ENCODE measurements at places on chromosomes 6 and 20.

- DNase-seq: no peak
These were observed 63.9 kb downstream of the REV3L start for GRCh38 chr6:111418971-111419693.

DNA sequence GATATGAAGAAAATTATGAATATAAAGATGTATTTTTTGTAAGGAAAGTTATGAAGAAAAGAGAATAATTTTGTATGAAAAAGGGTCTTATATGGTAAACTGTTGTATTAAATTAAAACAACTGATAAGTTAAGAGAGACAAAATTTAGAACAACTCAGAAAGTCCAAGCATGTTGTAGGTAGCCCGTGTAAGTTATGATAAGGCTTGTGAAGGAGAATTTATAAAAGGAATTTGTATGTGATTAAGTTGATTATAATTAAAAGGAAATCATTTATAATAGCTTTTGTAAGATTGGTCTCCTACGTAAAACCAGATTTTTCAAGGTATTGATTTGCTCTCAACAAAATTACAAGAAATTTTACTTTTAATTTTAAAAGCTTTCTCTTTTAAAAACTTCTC, 1579.3 kb downstream of the HACE1 start:
- no peak for DNase-seq

DNA sequence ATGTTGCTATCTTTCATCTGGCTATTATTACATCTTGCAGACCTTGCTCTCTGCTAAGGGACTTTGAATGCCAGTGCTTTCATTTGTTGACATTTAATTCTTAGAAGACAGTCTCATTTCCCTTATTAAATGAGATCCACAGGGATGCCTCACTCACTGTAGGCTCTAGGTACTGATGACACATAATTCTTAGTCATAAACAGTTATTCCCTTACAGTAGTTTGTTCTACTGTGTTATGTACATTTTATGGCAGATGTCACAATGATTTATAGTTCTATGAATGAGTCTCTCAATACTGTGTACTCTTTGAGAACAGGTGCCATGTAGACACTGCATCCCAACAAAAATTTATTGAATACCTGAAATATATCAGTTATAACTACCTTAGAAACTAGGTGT, 70.3 kb downstream of the FAM83B start:
- DNase-seq: no peak

- DNase-seq: no peak
These were observed 24.5 kb upstream of the TRDN start for GRCh38 chr6:123661105-123661891.

- DNase-seq: no peak
These were observed 272.9 kb upstream of the KCNQ5 start for GRCh38 chr6:72348926-72349325.

DNA sequence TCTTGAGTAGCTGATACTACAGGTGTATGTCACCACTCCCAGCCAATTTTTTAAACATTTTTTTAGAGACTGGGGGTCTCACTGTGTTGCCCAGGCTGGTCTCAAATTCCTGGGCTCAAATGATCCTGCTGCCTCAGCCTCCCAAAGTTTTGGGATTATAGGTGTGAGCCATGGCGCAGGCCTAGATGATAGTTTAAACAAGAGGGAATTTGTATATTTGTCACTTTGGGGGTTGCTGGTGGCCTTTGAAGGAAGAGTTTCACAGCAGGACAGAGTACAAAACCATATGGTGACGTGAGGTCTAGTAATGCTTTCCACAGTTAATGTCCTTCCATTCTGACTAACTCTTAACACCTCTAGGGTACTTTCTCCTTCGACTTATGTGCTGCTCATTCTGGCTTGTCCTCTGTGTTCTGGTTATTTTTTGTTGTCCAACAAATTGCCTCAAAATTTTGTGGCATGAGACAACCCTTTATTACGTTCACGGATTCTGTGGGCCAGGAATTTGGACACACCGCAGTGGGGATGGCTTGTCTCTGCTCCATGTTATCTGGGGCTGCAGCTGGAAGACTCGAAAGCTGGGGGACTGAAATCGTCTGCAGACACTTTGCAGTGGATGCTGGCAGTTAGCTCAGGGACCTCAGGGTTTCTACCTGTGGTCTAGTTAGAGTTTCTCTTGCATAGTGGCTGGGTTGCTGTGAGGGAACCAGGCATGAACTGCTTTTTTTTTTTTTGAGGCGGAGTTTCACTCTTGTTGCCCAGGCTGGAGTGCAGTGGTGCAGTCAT, 23.0 kb upstream of the IER3 start:
- no peak for DNase-seq

- DNase-seq: no peak
These were observed 80.2 kb downstream of the MAP7 start for GRCh38 chr6:136470044-136470443.

GRCh38 chr6:3259491-3259958, 778 bp downstream of the PSMG4 start:
- no peak for DNase-seq

DNA sequence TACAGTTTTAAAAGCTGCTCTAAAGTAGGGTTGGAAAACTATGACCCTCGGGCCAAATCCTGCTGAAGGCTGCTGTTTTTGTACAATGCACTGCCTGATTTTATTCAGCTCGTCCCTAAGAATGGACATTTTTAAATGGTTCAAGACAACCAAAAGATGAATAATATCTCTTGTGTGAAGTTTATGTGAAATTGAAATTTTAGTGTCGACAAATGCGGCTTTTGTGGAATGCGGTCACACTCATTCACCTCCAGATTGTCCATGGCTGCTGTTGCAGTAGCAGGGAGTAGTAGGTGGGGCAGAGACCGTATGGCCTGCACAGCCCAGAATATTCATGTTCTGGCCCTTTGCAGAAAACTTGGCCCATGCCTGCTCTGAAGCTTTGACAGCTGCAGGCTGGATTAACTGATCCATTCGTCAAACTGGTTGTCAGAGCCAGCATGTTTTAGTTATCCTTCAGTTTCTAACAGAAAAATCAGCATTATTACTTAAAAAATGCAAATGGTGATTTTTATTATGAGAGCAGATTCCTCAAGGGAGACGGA, 91.6 kb downstream of the PSMG4 start:
- DNase-seq: no peak

DNA sequence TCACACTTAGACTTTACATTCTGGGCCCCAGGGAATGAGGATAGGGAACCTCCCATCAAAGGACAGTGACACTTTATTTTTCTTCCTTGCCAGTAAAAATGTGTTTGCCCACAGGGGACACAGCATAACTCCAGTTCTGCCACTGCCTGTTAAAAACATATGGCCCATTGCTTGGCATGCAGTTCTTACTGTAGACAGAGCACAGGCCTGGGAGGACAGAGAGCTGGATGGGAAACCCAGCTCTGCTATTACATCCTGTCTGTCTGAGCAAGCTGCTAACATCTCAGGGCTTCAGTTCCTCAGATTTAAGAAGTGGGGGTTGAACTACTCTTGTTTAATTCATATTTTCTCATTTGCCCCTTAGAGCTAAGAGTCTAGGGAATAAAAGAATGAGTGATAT, 120.2 kb downstream of the AKAP7 start:
- DNase-seq: no peak

DNA sequence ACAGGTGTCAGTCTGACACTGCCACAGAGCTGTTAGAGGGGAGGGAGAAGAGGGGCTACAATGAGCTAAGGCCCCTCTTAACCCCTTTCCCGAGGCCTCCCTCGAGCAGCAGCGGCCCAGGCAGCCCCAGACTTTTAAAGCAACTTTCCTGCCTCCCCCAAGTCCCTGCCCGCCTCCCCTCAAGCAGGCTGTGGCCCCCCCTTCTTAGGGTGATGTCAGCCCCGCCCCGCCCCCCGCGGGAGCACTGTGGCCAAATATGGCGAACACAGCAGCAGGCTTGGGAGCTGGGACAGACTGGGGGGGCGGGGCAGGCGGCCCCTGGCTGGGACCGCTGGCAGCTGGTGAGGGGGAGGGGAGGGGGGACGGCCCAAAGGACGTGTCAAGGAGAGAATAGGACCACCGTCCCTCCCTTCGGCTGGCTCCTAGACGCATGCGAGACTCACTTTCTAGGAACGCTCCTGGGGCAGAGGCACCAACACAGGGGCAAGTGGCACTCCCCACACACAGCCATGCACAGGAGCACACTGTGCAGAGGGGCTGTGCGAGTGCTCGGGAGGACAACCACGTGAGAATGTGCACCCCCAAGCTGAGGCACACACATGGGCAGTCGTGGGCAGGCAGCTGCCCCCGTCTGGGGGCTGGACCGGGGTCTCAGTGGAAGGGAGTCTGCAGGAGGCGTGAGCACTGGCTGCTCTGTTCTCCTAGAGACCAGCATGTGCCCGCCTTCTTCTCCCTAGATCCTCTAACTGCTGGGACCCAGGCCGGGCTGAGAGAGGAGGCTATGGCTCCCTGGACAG, 6.7 kb downstream of the TEAD3 start:
- DNase-seq: peak; percentile 76

DNA sequence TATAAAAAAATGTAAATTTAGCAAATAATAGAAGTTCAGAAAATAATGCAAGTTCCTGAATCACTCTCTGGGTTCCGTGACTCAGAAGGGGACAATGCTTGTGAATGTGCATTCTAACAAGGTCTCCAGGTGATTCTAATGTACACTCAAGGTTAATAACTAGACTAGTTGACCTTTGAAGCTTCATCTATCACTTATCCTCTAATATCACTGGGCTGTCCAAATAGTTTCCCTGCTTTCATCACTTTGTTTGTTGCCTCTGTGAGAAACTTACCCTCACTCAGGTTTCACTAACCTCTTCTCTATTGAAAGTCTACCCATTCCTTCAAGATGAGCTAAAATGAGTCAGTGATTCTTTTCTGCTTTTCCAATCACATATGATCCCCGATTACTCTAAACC, 189.0 kb downstream of the BTBD9 start:
- no peak for DNase-seq

- no peak for DNase-seq
These were observed 1.7 kb upstream of the TREM2 start for GRCh38 chr6:41164551-41165120.

Measured in neuronal stem cell (in vitro differentiated cells).